ENCODE measurements at places on chromosomes 3 and 15. TPM values are rescaled to one million over a fixed set of nuclear protein-coding genes. Genes with fewer than 3 reads are reported as not detected.

GRCh38 chr3:12719984-12720898, 38.8 kb downstream of the TMEM40 start:
- H3K36me3 ChIP-seq, result no peaks in the 10 kb centered on the region
- peak; percentile 45 for DNase-seq
- H3K4me3 ChIP-seq, result peak overlapping the region; percentile 43

GRCh38 chr3:42680271-42680670, 5.1 kb upstream of the KLHL40 start:
- peaks cover 8% of the 10 kb centered on the region for H3K4me1 ChIP-seq
- no peaks in the 10 kb centered on the region for H3K36me3 ChIP-seq
- H3K4me3 ChIP-seq, result no peak overlapping the region
- H3K27ac ChIP-seq, result peak overlapping the region; percentile 62
- H3K27me3 ChIP-seq, result no peaks in the 10 kb centered on the region
- DNase-seq, result no peak

ROPN1B gene
- not detected for total RNA-seq

DNA sequence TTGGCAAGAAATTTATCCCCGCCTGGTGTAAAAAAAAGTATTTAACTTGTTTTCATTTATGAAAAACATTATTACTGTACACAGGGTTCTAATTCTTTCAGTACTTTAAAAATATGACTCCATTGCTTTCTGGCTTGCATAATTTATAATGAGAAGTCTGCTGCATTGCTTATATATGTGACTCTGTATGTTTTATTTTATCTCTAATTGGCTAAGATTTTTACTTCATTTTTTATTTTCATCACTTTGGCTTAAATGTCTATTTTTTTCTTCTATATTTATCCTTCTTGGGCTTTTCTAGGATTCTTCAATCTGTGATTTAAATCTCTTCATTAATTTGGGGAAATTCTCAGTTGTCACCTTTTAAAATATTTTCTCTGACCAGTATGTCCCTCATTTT, 636.6 kb upstream of the NR2F2 start:
- no peak overlapping the region for H3K4me3 ChIP-seq
- no peaks in the 10 kb centered on the region for H3K27me3 ChIP-seq
- H3K36me3 ChIP-seq, result no peaks in the 10 kb centered on the region

GRCh38 chr3:144810160-144810559, 838.5 kb downstream of the DIPK2A start:
- no peak overlapping the region for H3K4me3 ChIP-seq
- H3K4me1 ChIP-seq, result no peaks in the 10 kb centered on the region
- H3K27me3 ChIP-seq, result no peaks in the 10 kb centered on the region
- H3K36me3 ChIP-seq, result no peaks in the 10 kb centered on the region

GRCh38 chr3:54891540-54891897, 36.3 kb downstream of the LRTM1 start:
- peak overlapping the region; percentile 78 for H3K27ac ChIP-seq
- no peaks in the 10 kb centered on the region for H3K36me3 ChIP-seq
- peak; percentile 83 for DNase-seq
- no peak overlapping the region for H3K4me3 ChIP-seq

All from tibial nerve (tissue), 4 donors.